Activated CD8-positive, alpha-beta memory T cell treated with anti-CD3 and anti-CD28 coated beads for 4 hours (primary cell): ENCODE measurements at places on chromosomes 3 and 15.

- no peak for DNase-seq
These were observed 3.4 kb upstream of the KNL1 start for GRCh38 chr15:40590667-40591050.

GRCh38 chr15:75107908-75108838 is 84.8 kb downstream of the PPCDC start:
- DNase-seq, result peak; percentile 40

DNA sequence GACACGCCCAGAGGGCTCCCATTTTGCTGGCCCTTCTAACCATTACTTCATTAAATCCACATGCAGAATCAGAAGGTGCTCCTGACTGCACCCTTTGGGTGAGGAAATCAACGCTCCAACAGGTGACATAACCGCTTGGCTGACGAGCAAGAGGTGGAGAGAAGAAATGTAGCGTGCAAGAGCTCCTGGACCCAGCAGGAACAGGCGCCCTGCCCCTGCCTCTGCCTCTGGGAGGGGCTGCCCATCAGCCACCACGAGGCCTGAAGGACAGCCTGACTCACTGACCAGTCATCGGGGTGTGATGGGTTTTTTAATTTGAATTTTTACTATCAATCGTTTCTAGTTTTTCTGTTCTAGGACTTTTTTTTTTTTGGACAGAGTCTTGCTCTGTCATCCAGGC is 218.2 kb downstream of the ADAMTS17 start:
- DNase-seq, result no peak

DNA sequence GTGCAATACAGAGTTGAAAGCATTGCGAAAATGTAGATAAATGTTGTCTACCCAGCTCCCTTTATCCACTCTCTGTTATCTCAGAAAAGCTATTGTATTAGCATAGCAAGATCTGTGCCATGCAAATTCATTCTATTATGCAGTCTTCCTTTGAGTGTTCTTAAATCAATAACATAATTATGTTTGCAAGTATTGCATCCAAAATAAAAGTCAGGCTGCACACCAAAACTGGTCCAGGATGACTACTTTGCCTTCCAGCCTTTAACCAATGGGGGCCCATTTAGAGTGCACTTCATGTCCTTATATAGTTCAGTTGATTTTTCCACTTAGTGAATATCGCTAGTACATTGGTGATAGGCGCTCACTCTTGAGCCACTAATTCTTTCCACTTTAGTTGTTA is 107.4 kb upstream of the MLF1 start:
- DNase-seq, result no peak

- no peak for DNase-seq
These were observed 550.3 kb downstream of the ROBO2 start for GRCh38 chr3:77590191-77590590.

GRCh38 chr3:174945951-174946350 is 86.8 kb downstream of the NAALADL2 start:
- DNase-seq, result no peak

GRCh38 chr3:9253327-9253726 is 3.9 kb upstream of the SRGAP3 start:
- no peak for DNase-seq

DNA sequence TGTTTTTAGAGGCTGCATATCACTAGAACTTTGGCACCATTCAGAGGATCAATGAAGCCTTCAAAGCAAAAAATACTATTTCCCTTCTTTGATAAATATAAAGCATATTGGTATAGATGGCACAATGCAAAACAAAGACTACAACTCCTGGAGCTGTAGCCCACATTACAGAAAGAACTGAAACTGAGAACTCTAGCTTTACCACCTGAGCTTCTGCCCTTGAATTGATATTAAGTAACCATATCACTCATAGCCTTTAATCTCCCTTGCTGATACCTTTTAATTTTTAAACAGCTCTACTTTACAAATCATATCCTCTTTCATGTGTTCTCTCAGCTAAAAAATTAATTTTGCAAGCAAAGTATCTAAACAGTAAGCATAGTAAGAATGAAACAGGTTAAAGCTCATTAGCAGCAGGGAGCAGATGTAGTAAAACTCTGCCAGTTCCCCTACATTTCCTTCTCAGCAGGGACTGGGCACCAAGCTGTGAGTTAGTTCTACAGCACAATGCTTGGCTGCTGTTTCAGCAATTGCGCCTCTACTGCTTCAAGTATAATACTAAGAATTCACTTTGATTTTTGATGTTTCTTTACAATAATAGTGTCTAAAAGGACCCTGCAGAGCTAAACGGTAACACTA is 97.9 kb upstream of the NANOGP8 start:
- no peak for DNase-seq

DNA sequence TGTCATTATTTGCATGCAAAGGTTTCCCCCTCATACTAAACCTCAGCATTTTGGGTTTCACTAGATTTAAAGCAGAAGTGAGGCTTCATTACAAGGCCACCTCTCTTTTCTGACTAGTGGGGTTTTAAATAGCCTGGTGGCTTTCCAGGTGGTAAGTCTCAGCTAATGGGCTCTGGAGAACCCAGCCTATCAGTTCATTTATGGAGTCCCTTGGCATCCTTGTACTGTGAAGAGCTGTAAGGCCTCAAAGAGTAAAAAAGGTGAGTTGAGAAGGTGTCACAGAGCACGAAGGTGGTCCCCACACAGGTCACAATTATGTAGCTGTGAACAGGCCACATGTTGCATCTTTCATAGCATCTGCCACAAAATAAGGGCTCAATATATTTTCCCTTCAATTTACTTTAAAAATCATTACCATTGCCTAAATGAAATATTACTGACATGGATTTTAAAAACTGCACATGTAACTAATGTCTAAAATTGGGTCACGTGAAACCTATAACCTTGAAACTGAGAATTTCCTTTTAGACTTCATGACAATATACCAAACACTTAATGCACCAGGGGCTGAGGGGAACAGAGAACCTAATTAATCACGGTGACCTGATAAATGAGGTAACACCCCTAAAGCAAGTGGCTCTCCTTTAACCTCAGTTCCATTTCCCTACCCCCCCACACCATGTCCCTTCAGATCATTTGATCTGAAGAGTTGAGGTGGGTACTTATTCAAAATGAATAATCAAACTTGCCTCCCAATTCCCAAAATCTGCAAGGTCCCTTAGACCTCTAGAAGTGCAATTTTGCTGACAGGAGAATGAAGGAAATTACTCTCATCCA is 1.3 kb downstream of the NGLY1 start:
- no peak for DNase-seq
